ENCODE measurements at places on chromosomes 6 and 20. TPM values are rescaled to one million over a fixed set of nuclear protein-coding genes. Genes with fewer than 3 reads are reported as not detected.
A peak's percentile ranks its signal among the peaks of the same experiment; 100 is the strongest.

OPN5 gene
- total RNA-seq = not detected

DNA sequence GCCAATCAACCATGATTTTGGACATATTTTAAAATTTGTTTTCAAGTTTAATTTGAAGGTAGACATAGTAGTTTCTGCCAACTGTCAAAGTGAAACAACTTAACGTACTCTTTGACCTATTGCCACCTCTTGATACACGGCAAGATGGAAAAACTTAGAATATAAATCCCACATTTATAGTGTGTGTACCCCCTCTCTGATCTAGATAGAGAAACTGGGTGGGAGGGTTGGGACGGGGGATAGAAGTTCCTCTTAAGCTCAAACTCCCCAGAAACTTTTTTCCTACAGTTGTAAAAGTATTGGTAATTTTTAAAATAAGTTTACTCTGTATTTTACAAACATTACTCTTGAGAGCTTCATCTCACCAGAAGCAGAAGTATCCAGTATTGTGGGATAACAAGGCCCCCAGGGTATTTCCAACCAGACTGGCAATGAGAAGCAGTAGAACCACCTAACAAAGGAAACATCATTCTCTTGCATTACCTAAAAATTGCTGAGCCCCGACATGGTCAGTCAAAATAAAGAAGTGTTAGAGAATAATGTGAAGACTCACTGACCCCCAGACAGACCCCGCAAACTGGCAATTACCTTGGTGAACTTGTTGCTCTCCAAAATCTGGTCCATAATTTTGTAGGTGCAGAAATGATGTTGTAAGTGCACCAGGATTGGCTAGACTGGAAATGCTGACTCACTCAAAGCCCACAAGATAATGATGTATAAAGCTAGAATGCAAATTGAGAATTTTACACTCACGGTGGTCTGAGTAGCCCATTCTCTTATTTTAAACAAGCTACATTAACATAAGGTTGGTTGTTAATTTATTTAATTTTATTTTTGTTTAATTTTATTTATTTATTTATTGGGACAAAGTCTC, 74.7 kb upstream of the TNFAIP3 start:
- DNase-seq = no peak

DNA sequence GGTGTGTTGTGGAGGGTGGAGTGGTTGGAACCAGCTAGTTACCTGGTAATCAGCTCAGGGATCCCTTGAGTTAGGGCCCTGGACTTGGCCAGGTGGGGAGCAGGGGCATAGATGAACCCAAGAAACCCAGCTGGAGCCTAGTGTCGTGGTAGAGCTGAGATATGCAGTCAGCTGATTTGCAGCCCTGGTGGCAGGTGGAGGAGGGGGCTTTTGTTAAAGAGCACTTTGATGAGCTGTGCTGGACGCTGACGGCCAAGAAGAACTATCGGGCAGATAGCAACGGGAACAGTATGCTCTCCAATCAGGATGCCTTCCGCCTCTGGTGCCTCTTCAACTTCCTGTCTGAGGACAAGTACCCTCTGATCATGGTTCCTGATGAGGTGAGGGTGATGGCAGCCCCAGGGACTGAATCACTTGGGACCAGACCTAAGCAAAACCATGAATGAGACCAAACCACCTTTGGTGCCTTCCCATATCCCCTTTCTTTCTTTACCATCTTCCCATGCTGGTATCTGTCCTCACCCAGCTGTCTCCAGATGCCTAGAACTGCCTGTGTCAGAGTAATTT, 12.7 kb downstream of the DEF6 start:
- DNase-seq = no peak

DNA sequence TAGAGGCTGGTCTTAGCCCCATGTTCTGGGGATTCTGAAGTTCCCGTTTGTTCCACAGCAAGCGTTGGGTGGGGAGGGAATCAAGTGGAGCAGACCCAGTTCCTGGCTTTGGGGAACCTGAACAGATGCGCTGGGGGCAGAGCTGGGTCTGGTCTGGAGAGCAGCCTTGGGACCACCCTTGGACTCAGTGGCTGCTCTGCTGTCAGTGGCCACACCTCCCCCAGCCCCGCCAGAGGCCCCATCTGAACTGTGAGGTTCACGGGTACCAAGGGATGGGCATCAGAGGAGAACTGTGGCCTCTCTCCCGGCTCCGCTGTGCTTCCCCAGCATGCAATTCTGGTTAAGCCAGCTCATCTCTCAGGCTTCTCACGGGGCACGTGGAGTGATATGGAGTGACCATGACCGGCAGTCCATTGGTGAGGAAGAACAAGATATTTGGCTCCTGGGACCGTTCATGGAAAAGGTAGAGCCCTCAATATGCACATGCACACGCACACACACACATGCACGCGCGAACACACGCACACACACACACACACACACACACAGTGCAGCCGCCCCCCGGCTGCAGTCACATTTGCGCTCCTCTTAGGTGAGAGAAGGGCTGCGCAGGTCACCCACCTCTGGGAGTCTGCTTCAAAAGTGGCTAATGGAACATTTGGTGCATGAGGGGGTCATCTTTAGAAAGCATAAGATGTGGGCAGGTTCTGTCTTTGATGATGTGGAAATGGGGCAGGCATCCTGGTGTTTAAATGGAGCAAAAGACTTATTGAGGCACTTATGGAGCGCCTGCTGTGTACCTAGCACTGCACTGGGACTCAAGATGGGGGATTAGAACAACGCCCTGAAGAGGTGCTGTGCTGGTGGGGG, 6.0 kb downstream of the DLGAP4 start:
- no peak for DNase-seq

GRCh38 chr20:23082846-23083552, 3.1 kb downstream of the CD93 start:
- peak; percentile 32 for DNase-seq

GRCh38 chr6:13203145-13203544, 125.2 kb downstream of the TBC1D7 start:
- no peak for DNase-seq
